ENCODE measurements at places on chromosomes 5 and 9.
A peak's percentile ranks its signal among the peaks of the same experiment; 100 is the strongest.

DNA sequence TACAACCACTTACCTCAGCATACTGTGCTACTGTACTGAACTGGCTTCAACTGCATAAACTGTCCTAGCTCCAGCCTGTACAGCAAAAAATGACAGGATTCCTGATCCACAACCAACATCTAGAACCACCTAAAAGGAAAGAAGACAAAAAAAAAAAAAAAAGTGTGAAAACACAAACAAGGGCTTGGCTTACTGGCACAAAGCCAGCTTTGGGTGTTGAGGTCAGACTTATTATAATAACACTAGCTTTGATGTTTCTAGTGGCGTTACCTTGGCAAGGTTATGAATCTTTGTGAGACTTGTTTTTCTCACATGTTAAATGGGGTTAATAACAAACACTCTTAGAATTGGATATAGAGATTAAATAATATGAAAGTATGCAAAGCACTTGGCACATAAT is 148.5 kb upstream of the PUM3 start:
- no peak for DNase-seq

DNA sequence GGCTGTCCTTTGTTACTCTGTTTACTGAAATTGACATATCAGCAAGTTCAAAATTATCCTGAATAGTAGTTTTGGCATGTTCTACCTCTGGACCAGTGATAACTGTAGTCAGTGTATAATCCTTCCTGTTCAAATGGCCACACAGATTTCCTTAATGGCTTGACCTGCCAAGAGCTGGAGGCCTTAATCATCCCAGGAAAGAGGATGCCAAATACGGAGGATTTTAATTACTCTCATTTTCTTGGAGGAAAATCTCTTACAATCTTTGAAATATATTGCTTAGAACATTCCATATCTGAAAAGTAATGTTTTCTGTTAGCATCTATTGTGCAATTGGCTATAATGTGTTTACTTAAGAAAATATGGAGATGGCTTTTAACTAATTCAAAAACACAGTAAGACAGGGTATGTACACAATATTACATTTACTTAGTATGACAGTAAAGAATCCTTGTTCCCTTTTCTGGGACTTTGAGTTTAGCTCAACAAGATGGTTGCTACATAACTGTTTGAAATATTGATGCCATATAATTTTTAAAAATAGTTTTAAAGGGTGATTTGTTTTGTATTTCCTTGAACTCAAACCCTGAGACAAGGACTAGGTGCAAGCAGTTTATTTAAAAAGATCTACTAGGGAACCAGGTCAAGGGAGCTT is 68.9 kb upstream of the SELENOP start:
- no peak for DNase-seq

DNA sequence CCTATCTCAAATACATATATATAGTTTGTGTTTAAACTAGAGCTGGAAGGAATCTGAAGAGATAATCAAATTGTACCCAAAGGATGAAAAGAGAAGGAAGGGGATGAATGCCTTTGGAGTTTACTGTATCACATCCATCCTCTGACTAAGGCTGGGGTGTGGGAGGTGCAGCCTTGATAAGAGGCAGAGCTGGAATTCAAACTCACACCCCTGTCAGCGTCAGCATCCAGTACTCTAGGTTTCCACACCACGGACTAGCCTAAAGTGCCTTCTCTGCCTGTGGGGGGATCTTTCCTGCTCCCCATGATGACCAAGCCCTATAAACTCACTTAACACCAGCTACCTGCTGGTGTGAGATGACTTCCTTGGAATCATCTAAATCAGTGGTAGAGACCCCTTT is 48.1 kb downstream of the EPB41L4B start:
- DNase-seq, result no peak

GRCh38 chr9:121598965-121599871 is 52.2 kb upstream of the DAB2IP start:
- DNase-seq, result peak; percentile 85

GRCh38 chr9:81953096-81953495 is 9.8 kb downstream of the SPATA31D3 start:
- DNase-seq, result no peak

GRCh38 chr9:33289496-33289895 is 820 bp upstream of the NFX1 start:
- peak; percentile 31 for DNase-seq

GRCh38 chr5:40680741-40681362 is 1.1 kb downstream of the PTGER4 start:
- no peak for DNase-seq

GRCh38 chr9:109319017-109319625 is 1.7 kb downstream of the EPB41L4B start:
- peak; percentile 61 for DNase-seq

DNA sequence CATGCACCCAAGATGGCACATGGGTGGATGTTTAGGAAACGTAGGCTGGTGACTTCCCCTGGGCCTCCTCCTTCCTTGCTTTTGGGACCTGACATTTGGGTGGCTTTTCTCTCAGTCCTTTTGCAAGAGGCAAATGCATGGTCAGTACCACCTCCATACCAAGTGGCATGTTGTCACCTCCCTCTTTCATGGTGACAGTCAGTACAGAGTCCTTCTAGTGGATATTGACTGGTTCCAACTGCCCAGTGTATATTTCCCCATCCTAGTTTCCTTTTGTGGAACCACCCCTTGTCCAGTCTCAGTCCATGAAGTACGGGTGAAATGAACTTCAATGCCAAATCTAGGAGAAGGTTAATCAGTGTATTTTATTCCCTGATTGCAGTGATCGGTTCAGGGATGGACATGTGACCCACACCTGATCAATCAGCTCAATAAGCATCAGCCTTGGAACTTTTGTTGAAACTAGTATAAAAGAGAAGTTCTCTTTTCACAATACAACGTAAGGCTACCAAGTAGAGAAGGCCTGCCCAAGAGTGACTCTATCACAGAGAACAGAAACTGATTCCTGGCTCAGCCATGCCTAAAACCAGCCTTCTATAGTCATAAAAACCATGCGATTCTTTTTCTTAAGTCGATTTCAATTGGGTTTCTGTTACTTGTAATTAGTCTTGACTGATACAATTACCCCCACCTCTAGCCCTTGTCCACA is 143.4 kb upstream of the KLF9 start:
- no peak for DNase-seq

DNA sequence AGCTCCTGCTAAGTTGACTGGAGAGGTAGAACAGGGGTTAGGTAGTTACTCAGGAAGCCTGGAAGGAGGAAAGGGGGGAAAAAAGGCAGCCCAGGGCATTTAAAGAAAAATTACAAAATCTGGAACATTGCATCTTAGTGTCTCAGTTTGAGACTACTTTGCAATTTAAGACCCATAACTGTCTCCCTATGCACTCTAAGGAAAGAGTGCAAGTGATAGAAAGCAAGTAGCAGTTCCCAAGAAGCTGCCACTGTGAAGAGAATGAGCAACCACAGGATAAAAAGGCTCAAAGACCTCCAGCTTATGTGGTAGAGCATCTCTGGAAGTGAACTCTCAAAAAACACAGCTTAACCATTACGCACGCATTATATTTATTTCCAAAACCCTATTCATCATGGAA is 141.8 kb downstream of the SLCO4C1 start:
- DNase-seq, result no peak

DNA sequence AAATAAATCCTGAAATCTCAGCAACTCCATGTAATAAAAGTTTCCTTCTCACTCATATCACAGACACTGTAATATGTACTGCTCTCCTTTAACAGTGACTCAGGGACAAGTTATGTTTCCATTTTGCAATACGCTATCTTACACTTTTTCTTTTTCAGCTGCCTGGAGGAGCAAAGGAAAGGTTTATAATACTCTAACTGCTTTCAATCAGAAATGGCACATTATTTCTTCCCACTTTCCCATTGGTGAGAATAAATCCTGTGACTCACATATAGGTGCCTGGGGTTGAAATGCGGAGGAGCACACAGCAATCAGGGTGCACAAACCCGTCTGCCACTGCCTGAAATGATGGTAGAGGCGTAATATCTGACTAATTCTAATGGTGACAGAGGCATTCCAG is 186.6 kb downstream of the HINT1 start:
- DNase-seq, result no peak

DNA sequence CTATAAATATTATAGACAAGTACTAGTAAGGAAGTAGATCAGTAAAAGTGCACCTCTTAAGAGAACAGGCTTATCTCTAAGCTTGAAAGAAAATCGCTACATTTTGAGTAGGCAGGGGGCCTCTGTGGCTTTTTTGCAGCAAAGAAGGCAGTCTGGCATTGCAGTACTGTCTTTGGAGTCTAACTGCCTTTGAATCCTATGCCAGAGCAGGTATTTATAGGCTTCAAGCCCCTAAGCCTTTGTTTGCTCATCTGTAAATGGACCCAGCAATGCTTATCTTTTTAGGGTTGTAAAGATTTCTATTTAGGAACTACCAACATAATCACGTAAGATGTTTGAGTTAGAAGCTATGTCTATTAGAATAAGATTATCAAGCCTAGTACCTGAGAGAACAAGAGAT is 23.7 kb upstream of the HK3 start:
- no peak for DNase-seq

GRCh38 chr5:150023136-150023535 is 22.6 kb downstream of the HMGXB3 start:
- no peak for DNase-seq

GRCh38 chr5:141657937-141658545 is 6.8 kb upstream of the FCHSD1 start:
- DNase-seq, result no peak

DNA sequence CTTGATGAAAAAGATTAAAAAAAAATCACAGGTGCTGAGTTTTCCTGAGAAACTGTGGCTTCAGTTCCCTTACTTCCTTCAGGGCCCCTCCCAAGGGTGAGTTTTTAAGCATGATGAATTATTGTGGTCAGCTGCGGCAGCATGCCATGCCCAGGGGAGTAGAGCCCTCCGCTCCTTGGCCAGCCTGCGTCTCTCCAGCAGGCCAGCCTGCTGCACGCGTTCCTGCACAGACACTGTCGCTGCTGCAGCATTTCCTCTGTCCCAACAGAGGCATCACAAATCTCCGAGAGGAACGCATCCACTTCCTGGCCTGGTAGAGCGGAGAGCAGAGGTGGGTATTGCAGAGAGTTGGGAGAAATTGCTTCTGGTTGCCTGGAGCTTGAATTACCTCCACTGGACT is 26.1 kb upstream of the GLRA1 start:
- DNase-seq, result no peak

DNA sequence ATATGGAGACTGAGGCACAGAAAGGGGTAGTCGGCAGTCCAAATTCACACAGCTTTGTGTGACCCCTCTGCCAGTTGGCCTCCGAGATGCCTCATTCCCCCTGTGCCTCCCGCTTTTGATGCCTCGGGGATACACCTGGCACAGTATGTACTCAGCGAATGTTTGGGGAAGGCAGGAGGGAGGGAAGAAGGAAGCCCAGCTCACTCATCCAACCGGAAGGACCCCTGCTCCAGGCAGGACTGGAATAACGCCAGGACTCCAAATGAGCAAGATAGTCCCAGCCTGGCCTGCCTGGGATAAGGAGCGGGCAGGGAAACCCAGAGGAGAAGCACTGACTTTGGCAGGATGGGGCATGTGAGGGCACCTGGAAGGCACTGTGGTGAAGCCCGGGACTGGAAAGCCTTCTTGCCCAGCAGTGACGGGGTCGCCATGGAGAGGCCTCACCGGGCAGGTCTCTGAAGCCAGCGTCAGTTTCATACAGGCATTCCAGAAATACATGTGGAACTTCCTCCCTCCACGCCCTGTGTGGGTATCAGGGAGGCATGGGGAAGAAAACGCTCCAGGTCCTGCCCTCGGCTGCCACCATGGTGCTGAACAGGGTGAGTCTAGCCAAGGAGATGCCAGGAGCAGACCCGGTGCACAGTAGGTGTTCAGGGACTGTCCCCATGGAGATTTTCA is 20.3 kb downstream of the LMX1B start:
- DNase-seq, result no peak

DNA sequence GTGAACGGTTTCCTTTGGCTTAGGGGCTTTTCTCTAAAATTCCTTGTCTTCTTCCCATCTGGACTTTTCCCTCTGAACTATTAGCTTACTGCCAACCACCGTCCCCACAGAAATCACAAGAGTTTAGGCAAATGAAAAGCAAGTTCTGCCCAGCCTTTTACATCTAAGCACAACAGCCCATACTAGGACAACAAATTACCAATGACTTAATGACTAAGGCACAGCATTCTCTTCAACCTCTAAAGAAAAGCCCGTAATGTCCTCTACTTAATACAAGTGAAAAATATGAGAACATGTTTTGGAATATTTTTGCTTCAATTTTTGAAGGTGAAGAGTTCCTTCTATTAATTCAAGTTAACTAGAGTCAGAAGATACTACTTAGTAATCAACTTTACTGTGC is 1.2 kb downstream of the ZBTB5 start:
- DNase-seq, result no peak

DNA sequence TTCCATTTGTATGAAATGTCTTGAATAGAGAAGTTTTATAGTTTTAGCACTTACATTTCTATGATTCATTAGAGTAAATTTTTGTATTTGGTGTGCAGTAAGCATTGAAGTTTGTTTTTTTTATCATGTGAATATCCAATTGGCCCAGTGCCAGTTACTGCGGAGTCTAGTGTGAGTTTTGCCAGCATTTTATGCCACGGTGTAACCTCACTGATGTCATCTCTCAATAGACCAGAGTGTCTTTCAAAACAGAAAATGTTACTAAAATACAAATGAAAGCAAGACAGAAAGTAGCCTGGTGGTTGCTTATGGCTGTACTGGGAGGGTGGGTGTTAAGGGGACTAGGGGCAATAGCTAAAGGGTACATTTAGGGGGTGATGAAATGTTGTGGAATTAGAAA is 62.8 kb downstream of the IPPK start:
- no peak for DNase-seq

DNA sequence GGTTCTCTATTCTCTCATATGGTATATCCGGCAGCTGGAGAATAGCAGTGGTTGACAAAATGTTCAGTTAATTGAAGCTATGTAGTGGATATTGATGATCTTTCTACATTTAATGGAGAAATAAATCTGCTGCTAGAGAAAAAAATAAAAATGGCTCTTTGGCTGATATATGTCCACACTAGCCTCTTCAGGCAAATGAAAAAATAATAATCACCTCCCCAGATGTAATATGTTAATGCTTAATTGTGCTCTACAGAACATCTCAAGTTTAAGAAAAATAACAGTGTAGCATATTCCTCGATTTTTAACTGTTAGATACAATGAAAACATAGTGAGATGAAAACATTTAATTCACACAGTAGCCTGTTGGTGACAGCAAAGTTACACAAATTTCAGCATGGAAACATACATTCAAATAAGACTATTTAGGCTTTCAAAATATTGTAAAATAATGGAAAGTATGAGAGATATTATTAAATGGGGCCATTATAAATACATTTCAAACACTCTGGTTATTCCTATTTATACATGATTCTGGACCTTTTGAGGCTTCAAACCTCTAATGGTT is 543.0 kb downstream of the MAT2B start:
- DNase-seq, result no peak
